ENCODE measurements at places on chromosomes 13 and 19.

DNA sequence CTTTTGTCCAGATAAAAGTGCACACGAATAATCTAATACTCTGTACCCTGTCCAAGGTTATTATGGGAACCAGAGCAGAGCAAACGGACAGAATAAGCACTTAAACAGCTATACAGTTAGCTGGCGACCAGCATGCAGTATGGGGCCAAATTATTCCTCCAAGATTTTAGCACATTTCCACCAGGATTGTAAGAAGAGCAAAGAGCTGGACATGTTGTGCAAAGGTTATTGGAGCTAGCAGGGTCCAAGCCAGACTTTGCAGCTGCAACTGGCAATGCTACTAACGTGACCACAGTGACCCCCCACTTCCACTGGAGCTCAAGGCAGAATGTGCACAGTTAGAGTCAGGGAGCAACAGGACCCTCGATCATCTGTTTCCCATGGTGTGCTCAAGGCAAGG is 89.9 kb downstream of the COL4A1 start:
- DNase-seq: no peak

DNA sequence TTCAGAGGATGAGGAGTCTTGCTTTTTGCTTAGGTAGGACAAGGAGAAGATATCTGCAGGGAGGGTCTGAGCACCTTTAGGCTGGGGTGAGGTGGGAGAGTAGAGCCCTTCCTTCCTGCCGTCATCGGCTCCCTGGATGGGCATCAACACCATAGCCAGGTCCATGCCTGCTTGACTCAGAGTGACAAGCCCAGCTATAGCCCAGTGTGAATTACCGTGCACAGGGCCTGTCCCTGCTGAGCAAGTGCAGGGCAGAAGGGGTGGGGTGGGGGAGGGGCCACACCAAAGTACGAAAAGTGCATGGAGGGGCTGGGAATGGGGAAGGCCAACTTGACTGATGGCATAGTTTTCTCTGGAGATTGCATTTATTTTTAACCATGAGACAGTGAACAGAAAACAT is 30.3 kb upstream of the RNF113B start:
- no peak for DNase-seq

DNA sequence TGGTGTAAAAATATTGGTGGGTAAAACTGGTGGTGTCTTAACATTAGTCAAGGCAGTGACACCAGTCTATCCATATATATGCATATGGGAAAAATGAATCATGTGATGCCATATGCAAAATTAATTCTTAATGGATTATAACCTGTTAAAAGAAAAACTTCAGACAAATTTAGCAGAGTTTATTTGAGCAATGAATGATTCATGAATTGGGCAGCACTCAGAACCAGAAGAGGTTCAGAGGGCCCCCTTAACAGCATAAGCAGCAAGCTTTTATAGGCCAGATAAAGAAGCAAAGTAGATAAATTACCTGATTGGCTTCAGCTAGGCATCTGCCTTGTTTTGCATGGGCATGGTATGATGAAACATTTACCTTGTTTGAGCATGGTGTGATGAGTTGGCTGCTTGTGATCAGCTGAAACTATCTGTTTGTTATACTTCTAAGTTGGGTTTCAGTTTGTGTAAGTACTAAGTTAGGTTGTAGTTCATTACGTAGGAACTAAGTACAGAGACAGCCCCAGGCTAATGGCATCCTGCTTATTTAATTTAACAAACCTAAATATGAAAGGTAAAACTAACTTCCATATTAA is 66.6 kb downstream of the DNAJC15 start:
- no peak for DNase-seq

DNA sequence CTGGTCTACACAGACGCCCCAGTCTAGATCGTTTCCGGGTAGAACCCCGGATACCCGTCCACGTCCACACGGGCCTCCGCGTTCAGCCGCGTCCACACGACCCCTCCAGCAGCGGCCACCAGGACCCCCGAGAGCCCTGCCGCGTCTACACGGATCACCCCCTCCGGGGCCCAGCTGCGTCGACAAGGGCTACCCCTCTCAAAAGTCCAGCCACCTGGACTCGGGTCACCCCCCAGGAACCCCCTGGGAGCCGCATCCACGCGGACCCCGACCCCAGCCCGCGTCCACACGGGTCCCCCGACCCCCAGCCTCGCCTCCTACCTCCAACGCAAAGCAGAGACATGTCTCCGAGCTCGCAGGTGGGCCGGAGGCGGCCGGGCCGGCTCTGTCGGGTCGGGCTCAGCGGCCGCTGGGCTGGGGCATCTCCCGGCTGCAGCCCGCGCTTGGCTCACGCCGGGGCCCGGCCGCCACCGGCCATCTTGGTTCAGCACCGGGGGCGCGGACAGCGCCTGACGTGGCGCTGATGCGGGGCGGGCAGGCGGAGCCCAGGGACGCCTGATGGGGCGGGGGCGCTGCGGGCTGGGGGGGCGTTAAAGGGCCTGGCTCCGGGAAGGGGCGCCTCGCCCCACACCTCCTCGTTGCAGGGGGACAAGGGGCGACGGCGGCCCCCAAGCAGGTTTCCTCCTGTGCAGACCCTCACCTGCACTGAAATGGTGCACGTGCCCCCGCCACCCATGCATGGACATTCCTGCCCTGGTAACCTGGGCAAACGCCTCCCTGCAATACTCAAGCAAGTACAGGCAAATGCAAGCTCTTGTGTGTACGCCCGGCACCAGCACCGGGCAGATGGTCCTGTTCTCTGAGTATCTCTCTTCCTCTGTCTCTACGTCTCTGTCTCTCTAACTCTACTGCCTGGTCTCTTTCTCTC is at the start of gene UNC13A:
UNC13A (minus strand) TSS at position 498 of the 928 bp plus-strand sequence; CDS start at position 343, 155 bp downstream.
- peak; percentile 47 for DNase-seq

DNA sequence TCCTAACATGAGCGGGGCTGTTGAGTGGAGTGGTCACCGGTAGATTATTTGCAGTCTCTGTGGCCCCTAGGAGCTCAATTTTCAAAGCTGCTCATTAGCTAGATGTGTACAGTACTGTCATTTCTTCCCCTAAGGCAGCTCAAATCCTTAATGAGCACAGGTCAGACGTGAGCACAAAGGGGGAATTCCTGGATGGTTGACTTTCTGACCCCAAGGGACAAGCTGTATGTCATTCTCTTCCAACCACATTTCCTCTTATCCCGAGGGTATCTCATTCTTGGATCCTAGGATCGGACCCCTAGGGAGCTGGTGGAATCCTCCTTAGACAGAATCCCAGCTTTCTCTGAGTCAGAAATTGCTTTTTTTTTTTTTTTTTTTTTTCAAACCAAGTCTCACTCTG is 5.7 kb upstream of the OR7G3 start:
- DNase-seq: no peak

DNA sequence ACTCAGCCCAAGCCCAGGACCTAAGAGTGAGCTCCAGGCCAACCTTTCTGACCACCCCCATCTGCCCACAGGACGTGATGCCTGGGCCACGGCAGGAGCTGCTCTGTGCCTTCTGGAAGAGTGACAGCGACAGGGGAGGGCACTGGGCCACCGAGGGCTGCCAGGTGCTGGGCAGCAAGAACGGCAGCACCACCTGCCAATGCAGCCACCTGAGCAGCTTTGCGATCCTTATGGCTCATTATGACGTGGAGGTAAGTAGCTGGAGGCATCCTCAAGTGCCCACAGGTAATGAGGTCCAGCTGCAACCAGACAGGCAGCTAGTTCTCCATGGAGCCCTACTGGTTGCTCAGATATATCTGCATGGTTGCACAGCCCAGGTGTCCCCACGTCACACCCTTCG is 14.8 kb downstream of the DDX39A start:
- DNase-seq: no peak

GRCh38 chr13:101996954-101997353 is 404.9 kb downstream of the FGF14 start:
- DNase-seq: no peak

DNA sequence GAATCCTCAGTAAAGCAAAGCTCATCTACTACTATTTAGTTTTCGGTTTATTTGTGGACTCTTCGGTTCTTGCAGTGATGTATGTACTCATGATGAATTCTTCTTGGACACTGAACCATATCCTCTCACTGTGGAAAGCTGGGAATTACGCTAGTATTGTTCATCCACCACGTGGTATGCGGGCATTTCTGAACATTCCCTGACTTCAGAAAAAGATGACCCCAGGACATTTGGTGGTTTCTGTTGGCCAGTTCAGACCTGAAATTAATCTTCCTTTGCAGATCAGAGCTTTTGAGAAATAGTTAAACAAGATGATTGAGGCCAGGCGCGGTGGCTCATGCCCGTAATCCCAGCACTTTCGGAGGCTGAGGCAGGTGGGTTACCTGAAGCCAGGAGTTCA is 25.3 kb upstream of the FBN3 start:
- DNase-seq: no peak

DNA sequence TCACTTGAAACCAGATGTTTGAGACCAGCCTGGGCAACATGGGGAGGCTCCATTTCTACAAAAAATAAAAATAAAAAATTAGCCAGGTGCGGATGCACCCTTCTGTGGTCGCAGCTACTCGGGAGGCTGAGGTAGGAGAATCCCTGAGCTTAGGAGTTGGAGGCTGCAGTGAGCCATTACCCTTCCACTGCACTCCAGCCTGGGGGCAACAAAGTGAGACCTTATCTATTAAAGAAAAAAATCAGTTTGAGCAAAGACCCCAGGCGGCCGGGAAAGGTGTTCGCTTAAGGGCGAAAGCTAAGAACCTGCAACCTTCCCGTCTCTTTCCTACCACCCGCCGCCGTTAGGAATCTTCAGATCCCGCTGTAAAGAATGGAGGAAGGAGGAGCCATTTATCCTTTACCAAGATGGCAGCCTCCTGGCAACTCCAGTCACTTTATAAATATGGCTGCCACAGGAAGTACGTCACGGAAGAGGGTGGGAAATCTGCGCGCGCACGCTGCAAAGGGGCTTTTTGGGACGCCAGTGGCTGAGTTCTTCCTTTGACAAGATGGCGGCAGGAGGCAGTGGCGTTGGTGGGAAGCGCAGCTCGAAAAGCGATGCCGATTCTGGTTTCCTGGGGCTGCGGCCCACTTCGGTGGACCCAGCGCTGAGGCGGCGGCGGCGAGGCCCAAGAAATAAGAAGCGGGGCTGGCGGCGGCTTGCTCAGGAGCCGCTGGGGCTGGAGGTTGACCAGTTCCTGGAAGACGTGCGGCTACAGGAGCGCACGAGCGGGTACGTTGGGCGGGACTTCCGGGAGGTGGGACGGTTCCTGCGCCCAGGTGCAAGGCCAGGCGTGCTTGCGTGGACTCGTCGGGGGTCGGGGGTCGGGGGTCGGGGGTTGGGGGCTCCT is at the start of gene NOP53:
NOP53 (plus strand) TSS at position 537 of the 892 bp plus-strand sequence; CDS start at position 551, 14 bp downstream.
- DNase-seq: peak; percentile 95

DNA sequence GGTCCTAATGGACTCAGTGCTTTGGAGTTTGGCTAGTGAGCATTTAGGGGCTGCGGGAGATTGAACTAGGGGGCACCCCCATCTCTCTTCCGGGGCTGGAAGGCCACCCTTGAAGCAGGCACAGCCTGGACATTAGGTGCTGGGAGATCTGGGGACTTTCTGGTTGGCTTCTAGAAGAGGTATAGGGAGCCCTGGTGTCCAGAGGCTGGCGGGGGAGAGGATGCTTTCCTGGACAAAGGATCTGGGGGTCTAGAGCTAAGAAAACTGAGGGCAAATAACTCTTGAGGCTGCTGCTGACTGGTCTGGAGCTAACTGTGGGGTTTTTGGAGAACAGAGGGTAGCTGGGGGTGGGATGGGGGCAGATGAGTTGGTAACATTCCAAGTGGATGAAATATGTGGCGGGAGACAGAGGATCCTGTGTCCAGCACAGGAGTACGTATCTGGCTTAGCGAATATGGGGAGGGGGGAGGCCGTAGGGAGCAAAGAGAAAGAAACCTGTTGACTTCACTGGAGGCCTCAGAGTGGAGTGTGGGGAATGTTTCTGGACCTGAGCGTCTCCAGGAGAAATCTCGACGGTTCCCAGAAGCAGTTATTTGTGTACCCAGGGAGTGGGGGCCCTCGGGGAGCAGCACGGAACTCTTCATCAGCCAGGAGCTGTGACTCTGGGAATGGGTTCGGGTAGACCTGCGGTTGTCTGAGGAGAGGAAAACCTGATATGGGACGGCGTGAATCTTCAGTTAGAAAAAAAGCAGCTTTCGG is 1.4 kb downstream of the HNRNPUL1 start:
- no peak for DNase-seq

GRCh38 chr13:91767651-91768050 is 369.2 kb downstream of the GPC5 start:
- DNase-seq: no peak

DNA sequence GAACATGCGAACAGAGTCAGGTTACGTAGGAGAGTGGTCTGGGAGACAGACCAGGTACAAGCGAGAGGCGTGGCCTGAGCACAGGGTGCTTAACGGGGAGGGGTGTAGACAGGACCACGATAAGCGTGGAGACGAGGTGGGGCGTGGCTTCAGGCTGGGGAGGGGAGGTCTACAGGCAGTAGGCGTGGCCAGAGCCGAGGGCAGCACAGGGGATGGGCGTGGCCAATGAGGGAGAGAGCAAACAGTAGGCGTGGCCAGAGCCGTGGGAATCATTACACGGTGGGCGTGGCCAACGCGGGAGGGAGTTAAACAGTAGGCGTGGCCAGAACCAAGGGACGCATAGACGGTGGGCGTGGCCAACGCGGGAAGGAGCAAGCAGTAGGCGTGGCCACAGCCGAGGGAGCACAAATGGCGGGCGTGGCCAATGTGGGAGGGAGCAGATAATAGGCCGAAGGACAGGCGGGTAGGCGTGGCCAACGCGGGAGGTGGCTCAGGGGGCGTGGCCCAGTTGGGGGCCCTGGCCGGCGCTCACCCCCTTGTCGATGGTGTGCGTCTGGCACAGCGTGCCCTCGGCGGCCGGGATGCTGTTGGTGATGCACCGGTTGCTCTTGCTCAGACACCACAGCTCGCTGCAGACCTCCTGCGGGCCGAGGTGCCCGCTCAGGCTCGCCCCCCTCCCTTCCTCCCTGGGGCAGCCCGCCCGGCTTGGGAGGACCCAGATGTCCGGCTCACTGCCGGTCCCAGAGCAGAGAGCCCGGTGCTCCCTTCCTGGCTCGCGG is 15.2 kb upstream of the MYO1F start:
- peak; percentile 94 for DNase-seq

DNA sequence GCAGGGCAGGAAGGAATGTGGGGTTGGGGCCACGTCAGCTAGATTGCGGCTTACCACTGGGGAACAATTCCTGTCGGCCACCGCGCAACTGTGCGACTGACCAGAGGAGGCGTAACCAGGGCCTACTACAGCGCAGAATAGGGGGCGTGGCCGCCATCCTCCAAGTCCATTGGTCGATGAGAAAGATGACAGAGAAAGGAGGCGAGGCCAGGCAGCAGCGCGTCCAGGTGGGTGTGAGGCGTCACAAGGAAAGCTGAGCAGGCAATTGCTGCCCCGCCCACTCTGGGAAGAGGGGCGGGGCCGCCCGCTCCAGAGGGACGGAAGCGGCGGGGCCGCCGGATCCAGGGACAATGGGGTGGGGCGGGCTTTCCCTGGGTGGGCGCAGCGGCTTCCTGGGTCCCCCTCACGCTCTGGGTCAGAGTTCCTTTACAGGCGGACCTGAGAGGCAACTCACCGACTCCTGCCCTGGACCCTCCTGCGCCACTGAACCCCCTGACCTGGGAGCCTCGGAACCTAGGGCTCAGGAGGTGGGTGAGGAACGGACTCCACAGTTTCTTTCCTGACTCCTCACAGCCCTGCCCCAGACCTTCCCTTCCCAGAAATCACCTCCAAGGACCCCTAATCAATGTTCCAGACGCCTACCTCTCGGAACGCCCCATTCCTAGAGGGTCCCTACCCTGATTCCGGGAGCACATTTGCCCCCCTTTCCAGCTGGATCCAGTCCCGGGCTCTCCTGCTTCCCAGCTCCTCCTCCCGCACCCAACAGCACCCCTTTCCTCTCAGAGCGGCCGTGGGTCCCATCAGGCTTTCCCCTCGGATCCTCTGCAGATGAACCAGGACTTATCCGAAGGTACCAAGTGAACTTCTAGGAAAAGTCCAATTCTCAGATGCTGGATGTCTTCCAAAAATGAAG is 101.5 kb upstream of the ZNF492 start:
- DNase-seq: no peak

Data from activated naive CD4-positive, alpha-beta T cell (primary cell).